ENCODE measurements at places on chromosomes 12 and 14.

GRCh38 chr12:34021071-34021470 lies 1.2 kb upstream of the ALG10 start:
- DNase-seq = no peak

- DNase-seq = no peak
Measured at GRCh38 chr14:52877628-52878027, 73.2 kb downstream of the FERMT2 start.

- no peak for DNase-seq
Measured at GRCh38 chr12:44294649-44295048, 458.8 kb downstream of the TMEM117 start.

DNA sequence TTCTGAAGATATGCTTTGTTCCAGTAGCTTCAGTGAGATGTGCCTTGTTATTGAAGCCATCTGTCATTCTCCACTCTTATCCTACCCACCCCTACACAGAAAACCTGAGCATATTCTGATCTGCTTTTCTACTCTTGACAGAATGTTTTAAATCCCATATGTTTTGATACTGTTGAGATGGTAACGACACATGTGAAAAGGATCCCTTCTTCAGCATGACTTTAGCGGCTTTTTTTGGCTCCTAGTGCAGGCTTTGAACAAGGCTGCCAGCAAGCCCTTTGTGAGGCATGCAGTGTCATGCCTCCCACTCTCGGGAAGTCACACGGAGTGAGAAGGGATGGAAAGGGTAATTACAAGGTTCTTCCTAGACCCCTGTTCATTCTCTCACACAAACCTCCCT lies 228.8 kb upstream of the RGS6 start:
- DNase-seq = no peak

GRCh38 chr12:116735084-116735483 lies 2.8 kb downstream of the SPRING1 start:
- no peak for DNase-seq

DNA sequence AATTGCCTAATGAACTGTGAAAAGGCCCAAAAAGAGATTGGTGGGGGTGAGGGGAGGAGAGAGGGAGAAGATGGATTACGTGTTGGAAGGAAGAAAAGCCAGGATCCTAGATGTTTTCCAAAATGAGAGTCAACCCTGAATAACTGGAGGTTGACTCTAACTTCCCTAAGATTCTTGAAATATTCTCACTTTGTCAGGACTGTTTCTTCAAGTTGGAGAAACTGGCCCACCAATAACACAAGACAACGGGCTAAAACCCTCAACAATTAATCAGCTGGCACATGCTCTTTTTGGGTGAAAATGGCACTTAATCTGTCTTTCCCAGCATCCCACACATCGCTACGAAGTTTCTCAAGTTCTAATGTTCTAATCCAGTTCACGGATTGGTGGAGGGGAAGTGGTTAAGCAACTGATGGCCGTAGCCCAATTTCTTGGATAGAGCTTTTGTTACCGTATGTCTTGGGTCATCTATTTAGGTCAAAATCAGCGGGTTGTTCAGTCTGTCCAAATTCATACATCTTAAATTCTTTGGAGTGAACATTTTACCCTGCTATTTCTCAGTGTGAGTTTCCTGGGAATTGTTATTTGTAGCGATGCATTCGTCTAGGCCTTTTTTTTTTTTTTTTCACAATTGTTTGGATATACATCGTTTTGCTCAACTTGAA lies 49.0 kb downstream of the GPHB5 start:
- DNase-seq = no peak

- DNase-seq = no peak
Measured at GRCh38 chr12:51254536-51254935, 15.7 kb downstream of the SMAGP start.

GRCh38 chr14:95876761-95877538 lies at the start of gene TUNAR:
Gene TUNAR, plus strand, starts transcription at chr14:95876832.
- no peak for DNase-seq

DNA sequence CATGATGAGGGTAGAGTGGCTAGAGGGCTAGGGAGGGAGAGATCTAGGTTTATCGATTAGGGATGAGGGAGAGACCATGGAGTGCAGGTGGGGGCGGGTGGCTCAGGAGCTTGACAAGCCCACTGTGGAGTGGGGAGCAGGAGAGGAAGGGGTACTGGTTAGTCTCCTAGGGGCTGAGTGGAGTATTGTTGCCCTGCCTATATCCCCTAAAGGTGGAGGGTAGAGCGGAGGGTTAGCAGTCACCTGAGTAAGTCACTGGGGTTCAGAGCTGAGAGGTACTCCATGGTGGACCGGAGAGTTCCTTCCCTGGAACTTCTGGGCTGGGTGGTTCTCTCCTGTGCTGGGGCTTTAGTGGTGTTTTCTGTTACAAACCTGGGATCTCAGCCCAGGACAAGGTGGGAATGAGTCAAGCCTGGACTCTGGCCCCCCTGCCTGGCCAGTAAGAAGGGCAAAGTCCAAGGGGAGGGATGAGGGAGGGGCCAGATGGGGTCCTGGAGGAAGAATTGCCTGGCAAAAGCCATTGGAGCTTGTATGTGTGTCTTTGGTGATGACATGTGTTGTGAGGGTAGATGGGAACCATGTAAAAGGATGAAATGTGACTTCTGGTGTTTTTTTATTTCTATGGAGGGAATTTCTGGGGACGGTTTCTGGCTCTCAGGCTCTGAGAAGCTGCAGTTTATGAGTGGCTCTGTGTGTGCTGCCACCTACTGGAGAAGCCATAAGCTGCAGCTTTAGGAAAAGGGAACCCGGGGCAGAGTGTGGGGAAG lies at the start of gene CIDEB:
Gene CIDEB, minus strand, starts transcription at position 403 of the 767 bp plus-strand sequence. Its CDS starts 119 bp downstream, at position 284.
- peak; percentile 40 for DNase-seq

GRCh38 chr12:96103067-96103644 lies 67.8 kb upstream of the LTA4H start:
- DNase-seq = no peak

DNA sequence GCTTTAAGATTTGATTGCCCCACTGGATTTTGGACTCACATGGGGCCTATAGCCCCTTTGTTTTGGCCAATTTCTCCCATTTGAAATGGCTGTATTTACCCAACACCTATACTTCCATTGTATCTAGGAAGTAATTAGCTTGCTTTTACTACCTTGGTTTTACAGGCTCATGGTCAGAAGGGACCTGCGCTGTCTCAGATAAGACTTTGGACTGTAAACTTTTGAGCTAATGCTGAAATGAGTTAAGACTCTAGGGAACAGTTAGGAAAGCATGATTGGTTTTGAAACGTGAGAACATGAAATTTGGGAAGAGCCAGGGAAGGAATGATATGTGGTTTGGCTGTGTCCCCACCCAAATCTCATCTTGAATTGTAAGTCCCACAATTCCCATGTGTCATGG lies 419.0 kb upstream of the TMPO start:
- DNase-seq = no peak

- no peak for DNase-seq
Measured at GRCh38 chr12:58841058-58841798, 79.1 kb downstream of the LRIG3 start.

- DNase-seq = peak; percentile 55
Measured at GRCh38 chr12:106114447-106115068, 24.2 kb downstream of the NUAK1 start.

DNA sequence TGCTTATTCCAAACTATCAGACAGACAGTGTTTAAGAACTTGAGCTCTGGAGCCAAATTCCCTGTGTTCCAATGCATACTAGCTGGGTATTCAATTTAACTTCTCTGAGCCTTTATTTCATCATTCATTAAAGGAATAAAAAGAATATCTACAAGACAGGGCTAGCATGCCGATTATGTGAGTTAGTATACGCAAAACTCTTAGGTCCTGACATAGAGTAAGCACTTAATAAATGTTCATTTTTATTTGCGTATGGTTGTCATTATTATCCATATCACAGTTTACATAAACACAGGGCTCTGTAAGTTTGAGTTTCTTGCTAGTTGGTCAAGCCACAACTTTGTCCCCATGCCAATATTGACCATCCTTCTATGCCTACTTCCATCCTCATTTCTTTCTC lies 161.5 kb downstream of the NUAK1 start:
- no peak for DNase-seq

DNA sequence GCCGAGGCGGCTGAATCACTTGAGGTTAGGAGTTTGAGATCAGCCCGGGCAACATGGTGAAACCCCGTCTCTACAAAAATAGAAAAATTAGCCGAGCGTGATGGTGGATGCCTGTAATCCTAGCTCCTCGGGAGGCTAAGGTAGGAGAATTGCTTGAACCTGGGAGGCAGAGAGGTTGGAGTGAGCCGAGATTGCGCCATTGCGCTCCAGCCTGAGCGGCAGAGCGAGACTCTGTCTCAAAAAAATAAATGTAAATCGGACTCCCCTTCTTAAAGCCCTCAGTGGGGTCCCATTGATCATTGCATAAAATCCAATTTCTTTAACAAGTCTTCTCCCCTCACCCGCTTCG lies 908 bp downstream of the TDP1 start:
- DNase-seq = no peak

DNA sequence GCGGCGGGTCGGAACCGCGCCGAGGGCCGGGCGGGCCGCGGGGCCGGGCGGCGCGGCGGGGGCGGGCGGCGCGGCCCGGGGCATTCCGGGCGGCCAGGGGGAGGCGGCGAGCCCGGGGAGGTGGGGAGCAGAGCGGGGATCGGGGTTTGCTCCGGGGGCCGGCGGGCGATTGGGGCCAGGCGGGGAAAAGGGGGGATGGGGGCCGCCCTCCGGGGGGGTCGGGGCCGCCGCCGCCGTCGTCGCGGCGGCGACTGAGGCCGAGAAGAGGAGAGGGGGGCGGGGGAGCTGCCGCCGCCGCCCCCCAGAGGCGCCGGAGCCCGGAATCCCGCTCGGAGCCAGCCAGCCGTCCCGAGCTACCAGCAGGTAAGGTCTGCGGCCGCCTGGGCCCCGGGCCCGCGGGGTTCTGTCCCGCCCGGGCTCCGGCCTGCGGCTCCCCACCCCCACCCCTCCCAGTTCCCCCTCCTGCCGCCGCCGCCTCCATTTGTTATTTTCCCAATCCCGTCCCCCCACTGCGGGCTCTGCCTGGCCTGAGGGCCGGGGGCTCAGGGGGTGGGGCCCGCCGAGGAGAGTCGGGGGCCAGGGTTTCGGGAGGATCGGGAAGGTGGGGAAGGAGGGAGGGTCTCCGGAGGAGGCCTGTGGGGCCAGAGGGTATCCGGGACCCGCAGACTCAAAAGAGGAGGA lies 403 bp downstream of the ATN1 start:
- DNase-seq = no peak

- no peak for DNase-seq
Measured at GRCh38 chr12:87388376-87388775, 640.8 kb downstream of the C12orf50 start.

- DNase-seq = no peak
Measured at GRCh38 chr12:127636882-127637281, 630.1 kb upstream of the TMEM132C start.

DNA sequence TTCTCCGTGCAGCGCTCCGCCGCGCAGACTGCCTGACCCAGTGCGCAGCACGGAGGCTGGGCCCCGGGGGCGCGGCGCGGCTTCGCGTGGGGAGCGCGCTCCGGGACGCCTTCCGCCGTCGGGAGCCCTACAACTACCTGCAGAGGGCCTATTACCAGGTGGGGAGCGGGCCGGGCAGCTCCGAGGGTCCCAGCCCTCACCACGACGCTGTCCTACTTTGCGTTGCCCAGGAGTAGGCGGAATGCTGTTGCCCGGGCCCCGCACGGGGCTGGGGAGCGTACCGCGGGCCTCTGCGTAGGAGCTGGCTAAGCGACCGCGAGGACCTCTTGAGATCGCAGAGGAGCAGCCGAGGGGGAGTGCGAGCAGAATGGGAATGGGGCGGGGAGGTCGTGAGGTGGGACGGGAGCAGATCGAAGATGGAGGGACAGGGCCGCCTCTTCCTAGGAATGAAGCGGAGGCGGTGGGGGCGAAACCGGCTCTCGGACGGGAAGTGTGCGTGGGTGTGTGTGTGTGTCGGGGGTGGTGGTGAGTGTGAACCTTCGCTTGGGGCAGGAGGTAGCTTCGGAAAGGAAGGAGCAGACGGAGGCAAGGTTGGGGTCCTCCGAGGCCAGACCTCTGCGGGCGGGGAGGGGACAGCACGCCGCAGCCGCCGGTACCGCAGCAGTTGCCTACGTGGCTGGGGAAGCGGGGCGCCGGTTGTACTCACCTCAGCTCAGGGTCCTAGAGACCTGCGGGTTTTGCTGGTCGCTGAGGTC lies 751 bp downstream of the P3H3 start:
- DNase-seq = no peak

DNA sequence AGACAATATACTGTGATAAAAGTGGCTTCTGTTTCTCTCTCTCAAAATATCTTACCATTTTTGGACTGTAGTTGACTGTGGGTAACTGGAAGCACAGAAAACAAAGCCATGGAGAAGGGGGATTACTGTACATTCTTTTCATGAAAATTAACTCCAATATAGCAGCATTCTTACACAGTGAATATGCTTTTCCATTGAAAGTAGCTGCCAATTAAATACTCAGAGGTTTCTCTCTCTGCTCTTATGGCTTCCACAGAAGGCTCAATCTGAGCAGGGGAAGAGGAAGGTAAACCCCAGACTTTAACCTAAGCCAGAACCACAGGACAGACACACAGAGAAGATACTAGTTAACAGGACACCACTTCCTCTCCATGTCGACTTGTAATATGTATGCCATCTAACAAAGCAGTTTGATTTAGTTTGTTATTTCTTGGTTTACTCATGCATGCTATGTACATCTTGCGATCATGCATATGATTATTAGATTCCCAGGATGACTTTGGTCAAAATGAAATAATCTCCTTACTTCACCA lies 150.2 kb downstream of the SSPN start:
- no peak for DNase-seq

GRCh38 chr12:71636704-71637115 lies 26.9 kb downstream of the ZFC3H1 start:
- DNase-seq = peak; percentile 70

- DNase-seq = no peak
Measured at GRCh38 chr12:117538926-117539325, 177.5 kb upstream of the NOS1 start.

DNA sequence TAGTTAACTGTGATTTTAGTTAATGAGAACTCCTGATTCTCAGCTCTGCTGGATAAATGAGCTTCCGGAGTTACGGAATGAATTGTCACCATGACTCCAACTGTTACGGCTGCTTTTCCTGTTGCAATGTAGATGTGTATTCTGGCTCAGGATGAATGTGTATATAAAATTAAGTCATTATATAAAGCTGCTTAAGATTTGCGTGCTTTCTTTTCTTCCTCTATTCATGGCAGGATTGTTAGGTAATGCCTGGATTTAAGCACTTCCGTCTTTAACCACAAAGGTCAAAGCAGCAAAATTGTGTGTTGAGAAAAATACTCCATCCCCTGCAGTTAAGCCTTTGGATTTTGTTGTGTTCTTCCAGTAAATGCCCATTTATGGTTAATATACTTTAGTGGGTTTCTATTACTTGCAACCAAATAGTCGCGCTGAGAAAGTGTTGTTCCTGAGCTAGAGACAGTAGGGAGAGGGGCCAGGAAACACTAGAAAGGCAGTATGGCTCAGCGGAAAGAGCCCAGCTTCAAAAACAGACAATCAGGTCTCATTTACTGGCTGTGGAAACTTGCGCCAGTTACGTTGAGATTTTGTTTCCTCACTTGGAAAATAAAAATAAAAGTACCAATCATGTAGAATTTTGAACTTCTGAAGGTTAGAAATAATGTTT lies 9.4 kb upstream of the CCDC175 start:
- DNase-seq = peak; percentile 50

DNA sequence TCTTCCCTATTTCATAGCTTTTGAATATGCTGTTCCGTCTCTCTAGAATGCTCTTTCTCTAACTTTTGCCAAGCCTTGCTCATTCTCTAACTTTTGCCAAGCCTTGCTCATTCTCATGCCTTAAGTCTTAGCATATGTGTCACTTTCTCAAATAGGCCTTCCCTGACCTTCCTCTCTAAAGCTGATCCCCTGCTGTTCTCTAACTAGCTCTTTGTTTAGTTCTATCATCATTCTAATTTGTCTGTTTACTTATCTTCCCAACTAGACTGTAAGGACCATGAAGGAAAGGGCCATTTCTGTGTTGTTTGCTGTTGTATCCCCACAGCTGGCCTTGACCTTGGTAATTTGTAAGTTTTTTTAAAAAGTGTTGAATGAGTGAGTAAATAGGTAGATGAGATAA lies 71.1 kb downstream of the ZNF641 start:
- DNase-seq = no peak

All from A172 (cell line).